ENCODE measurements at places on chromosomes 2 and 18. TPM values are rescaled to one million over a fixed set of nuclear protein-coding genes. Genes with fewer than 3 reads are reported as not detected.

The ATOH8 gene
- 116 TPM for total RNA-seq

The LAMA3 gene
- 5.0 TPM for total RNA-seq

DNA sequence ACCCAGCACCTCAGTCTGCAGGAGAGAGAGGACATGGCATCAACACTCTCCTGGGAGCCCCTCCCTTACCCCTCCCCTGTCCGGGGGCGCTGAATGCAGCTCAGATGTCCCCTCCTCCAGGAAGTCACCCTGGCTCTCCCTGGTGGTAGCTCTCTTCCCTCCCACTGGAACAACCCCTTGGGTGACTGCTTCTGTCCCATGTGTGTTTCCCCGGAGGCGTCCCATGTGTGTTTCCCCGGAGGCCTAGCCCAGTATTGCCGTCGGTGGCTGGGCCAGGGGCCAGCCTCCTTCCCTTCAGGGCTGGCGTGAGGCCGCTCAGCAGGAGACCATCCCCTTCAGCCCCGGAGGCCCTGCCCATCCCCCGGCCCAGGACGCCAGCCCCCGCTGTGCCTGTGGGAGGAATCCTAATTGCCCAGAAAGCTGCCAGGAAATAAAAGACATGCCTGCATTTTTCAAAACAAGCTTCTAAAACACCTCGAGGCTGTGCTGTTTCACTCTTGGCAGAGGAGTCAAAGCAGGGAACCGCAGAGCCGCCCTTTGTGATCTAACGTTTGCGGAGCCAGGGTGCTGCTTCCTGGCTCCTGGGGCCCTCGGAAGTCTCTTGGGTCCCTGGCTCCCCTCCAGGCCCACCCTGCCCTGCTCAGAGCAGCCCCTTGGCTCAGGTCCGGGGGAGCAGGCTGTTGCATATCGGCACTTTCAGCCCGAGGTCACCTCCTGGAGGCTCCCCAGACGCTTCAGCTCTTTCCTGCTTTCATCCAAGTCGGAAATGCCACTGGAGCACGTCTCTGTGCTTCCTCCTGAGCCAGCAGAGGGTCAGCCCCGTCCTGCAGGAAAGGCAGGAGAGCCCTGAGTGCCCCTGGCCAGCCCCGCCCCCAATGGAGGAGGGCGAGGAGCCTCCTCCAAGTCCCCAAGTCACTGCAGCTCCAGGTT lies 11.4 kb downstream of the SNED1 start:
- H3K4me3 ChIP-seq = peak overlapping the region; percentile 30
- H3K36me3 ChIP-seq = no peaks in the 10 kb centered on the region
- peaks cover 19% of the 10 kb centered on the region for H3K4me1 ChIP-seq

DNA sequence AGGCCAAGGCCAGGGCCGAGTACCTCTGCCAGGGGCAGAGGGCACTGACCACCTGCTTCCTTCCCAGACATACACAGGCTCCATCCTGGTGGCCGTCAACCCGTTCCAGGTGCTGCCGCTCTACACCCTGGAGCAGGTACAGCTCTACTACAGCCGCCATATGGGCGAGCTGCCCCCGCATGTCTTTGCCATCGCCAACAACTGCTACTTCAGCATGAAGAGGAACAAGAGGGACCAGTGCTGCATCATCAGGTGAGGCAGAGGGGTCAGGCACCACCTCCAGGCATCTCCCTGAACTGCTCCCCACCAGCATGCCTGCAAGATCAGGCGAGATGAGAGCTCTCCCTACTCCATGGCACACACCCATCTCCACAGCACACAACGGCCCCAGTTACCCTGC lies 31.1 kb downstream of the MYO7B start:
- no peaks in the 10 kb centered on the region for H3K27me3 ChIP-seq
- no peak overlapping the region for H3K4me3 ChIP-seq
- H3K36me3 ChIP-seq = no peaks in the 10 kb centered on the region
- H3K27ac ChIP-seq = no peak overlapping the region

DNA sequence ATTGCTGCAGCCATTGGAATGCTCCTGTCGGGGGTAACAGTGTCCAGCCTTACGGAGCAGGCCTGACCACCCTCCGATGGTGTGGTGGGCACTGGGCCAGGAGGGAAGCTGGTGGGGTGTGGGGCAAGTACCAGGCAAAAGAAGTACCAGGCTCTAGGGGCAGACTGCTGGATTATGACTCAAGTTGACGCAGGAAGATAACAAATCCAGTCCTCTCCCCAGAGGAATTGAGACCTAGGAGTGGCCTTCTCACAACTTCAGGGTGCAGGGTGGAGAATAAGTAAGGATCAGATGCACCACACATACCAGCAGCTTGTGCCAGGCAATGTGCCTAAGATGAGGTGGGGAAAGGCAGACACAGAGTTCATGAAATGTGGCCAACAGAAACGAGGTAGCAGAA lies 37.9 kb downstream of the SEMA4F start:
- no peaks in the 10 kb centered on the region for H3K4me1 ChIP-seq
- H3K36me3 ChIP-seq = no peaks in the 10 kb centered on the region

GRCh38 chr2:172806493-172806892 lies 70.8 kb downstream of the RAPGEF4 start:
- no peak overlapping the region for H3K4me3 ChIP-seq
- DNase-seq = no peak
- no peaks in the 10 kb centered on the region for H3K27me3 ChIP-seq
- no peaks in the 10 kb centered on the region for H3K36me3 ChIP-seq

GRCh38 chr2:204452464-204453023 lies 92.7 kb upstream of the PARD3B start:
- H3K27me3 ChIP-seq = no peaks in the 10 kb centered on the region
- H3K36me3 ChIP-seq = no peaks in the 10 kb centered on the region
- no peaks in the 10 kb centered on the region for H3K4me1 ChIP-seq
- peak overlapping the region; percentile 38 for H3K27ac ChIP-seq
- DNase-seq = peak; percentile 66
- H3K4me3 ChIP-seq = no peak overlapping the region

GRCh38 chr2:70381821-70382220 lies 80.0 kb upstream of the FAM136A start:
- H3K4me3 ChIP-seq = no peak overlapping the region
- no peak for DNase-seq
- no peaks in the 10 kb centered on the region for H3K36me3 ChIP-seq
- H3K4me1 ChIP-seq = no peaks in the 10 kb centered on the region

DNA sequence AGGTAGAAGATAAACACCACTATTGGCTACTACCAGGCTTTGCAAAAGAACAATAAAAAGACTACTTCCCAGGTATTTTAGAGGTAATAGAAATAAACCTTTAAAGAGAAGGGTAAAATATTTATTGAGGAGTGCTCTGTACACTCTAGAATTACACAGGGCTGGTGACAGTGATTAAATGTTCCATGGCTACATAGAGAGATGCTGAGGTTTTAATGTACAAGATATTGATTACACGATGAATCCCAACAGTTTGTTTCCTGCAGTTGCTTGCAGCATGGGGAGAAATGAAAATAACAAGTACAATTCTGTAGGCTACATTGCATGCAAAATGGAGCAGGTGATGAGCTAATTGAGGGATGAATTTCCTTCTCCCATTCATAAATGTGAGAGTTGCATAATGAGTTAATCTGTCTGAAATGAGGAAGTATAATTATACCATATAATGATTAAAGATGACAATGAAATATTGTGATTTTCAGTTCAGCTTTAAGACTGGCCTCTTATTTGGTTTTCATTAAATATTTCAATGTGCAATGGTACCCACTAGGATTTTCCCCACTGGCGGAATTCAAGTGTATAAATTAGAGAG lies 266.1 kb downstream of the SOCS6 start:
- H3K27ac ChIP-seq = no peak overlapping the region
- H3K36me3 ChIP-seq = no peaks in the 10 kb centered on the region
- DNase-seq = no peak
- H3K27me3 ChIP-seq = no peaks in the 10 kb centered on the region
- H3K4me3 ChIP-seq = no peak overlapping the region
- H3K4me1 ChIP-seq = no peaks in the 10 kb centered on the region

All from right atrium auricular region (tissue), 2 donors.